Activated T-helper 1 cell treated with Interleukin-2 at 50 U/mL for 16 hours (primary cell): ENCODE measurements at places on chromosomes 11 and 22.

- no peak for DNase-seq
Measured at GRCh38 chr22:43858156-43858895, 4.0 kb downstream of the SULT4A1 start.

DNA sequence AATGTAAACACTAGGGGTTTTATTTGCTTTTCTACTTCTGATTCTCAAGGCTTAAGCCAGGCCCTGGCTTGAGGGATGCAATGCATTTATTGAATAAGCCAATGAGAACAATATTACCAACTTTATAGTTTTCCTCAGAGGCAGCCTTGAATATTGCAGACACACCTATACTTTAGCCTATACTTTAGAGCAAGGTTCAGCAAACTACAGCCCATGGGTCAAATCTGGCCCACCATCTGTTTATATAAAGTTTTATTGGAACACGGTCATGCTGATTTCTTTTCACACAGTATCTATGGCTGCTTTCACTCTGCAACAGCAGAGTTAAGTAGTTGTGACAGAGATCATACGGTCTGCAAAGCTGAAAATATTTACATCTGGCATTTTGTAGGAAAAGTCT lies 50.3 kb upstream of the E2F8 start:
- DNase-seq, result no peak

DNA sequence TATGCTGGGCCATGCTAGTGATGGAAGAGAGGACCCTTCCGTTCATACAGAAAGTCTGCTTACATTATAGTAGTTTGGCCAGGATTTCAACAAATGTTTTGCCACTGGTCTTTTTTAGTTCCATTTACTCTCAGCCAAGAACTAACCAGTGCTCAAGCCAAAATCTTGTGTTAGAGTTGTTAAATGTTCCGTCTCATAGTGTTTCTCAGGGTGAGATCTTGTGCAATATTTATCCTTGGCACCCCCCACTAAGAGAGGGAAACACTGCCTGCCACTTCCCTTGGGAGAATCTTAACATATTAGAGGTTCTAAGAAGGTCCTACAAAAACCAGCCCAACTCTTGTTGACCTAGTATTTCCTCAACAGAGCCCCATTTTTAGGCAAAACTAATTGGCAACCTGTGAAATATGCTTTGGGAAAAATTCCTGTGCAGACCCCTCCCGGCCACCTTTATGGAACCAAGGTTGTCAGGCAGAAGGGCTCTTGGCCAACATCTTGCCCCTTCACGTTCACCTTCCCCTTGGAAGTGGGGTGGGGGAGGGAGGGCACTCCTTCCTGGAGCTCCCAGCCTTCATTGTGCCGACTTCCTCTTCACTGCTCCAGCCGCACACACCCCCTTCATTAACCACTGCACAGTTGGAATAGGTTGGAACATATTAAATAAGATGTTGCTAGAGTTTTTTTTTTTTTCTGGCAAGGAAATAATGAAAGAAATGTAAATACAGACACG lies 173.2 kb upstream of the SORL1-AS1 start:
- no peak for DNase-seq

- no peak for DNase-seq
Measured at GRCh38 chr11:126588630-126589491, 233.4 kb downstream of the ST3GAL4 start.

- no peak for DNase-seq
Measured at GRCh38 chr11:34208266-34209135, 103.1 kb downstream of the NAT10 start.

GRCh38 chr11:93686812-93687211 lies 25.3 kb downstream of the CEP295 start:
- DNase-seq, result no peak

- DNase-seq, result no peak
Measured at GRCh38 chr22:31378123-31378522, 21.3 kb upstream of the DRG1 start.

DNA sequence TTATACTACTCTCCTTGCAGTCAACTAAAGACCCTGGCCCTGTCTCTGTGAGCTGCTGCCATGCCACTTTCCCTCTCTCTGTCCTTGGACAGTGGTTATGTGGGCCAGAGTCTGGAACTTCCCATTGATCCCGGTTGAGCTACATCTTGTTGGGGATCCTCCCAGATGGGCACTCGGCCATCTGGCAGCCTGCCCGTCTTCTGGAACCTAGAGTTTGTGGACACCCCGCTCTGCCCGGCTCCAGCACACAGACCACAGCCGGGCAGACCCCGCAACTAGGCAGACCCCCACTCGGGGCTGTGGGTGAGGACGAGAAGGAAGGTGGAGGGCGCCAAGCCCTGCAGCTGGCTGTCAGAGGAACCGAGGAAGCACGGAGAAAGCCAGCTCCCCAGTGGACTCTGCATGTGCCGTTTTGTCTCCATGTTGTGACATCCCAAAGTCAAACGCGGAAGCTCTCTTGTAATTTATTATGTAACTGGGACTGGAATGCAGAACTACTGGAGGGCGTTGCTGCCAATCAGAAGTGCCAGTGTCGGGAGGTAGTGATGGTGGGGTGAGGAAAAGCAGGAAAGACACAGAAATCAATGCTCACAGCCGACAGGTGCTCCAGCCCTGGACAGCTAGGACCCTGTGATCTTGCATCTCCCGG lies 207.7 kb downstream of the CEP164 start:
- DNase-seq, result no peak

GRCh38 chr11:34468209-34468841 lies 29.6 kb downstream of the CAT start:
- DNase-seq, result no peak

- no peak for DNase-seq
Measured at GRCh38 chr11:61602775-61603569, 22.1 kb upstream of the SYT7 start.

DNA sequence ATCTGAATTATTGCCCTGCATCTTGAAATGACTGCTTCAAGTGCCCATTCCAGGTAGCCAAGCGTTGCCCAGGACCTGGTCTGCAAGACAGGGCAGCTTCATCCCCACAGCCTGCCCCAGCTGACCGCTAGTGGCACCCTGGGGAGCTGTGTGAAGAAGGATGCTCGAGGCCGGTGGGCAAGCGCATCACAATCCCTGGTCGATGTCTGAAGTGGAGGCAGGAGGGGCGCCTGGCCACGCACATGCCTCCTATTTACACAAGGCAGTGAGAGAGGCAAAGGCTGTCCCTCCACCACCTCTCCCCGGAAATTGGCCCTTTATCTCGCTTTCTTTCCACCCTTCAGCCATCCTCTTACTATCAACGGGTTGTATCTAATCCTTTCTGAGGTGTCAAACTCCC lies 28.1 kb upstream of the PHF21A start:
- DNase-seq, result no peak

DNA sequence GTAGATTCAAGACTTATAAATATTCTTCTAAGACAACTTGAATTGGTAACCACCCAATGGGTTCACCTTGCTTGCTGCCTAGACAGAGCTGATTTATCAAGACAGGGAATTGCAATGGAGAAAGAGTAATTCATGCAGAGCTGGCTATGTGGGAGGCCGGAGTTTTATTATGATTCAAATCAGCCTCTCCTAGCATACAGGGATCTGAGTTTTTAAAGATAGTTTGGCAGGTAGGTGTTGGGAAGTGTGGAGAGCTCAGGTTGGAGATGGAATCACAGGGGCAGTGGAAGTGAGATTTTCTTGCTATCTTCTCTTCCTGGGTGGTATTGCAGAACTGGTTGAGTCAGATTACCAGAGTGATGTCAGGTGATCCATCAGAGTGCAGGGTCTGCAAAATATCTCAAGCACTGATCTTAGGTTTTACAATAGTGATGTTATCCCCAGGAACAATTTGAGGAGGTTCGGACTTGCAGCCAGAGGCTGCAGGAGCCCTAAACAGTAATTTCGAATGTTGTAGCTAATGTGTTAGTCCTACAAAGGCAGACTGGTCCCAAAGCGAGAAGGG lies 1448.6 kb upstream of the RAG2 start:
- DNase-seq, result no peak

- DNase-seq, result no peak
Measured at GRCh38 chr11:98871690-98872089, 149.1 kb upstream of the CNTN5 start.

GRCh38 chr11:119637481-119637880 lies 91.5 kb downstream of the NECTIN1 start:
- no peak for DNase-seq

- no peak for DNase-seq
Measured at GRCh38 chr11:5159806-5160205, 5.2 kb upstream of the OR52A1 start.

DNA sequence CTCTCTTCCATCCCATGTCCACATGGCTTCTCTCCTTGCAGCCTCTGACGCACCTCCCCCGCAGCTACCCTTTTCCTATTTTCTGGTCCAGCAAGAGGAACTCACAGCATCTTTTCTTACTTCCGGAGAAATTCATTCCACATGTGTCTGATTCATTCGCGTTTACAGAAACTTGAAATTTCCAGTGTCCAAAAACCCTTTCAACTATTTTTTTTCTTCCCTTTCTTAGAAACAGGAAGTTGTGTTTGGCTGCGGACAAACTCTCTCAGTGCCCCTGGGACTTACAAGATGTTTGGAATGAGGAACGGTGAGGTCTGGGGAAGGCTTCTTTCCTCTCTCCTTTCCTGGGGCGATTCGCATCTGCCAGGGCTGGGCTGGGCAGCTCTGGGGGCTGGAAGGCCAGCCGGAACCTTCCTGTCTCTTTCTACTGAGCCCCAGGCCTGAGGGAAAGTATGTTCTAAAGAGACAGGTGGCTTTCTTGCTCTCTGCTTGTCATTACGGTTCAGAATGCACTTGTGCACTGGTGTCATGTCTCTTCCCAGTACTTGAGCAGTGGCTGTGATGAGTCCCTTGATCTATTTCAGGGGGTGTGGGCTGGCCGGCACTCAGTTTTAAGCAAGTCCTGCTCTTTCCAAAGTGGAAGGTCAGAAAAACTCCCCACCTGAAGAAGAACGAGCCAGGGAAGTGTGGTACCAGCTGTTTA lies 27.5 kb downstream of the ADAMTS8 start:
- DNase-seq, result no peak

DNA sequence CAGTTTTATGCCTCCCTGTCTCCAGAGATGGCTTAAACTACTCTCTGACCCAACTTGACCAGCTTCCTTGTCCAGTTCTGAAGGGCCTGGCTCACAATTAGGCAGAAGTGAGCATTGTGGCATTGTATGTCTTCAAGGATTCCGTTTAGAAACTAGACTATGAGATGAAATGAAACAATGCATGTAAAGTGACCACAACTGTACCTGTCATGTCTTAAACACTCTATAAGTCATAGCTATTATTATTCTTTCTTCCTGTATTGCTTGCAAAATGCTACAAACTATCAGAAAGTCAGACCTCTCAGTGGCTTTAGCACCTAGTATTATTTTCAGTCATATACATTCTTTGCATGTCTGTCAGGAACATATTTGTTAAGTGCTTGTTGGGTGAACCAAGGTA lies 127.9 kb upstream of the MTMR2 start:
- no peak for DNase-seq

DNA sequence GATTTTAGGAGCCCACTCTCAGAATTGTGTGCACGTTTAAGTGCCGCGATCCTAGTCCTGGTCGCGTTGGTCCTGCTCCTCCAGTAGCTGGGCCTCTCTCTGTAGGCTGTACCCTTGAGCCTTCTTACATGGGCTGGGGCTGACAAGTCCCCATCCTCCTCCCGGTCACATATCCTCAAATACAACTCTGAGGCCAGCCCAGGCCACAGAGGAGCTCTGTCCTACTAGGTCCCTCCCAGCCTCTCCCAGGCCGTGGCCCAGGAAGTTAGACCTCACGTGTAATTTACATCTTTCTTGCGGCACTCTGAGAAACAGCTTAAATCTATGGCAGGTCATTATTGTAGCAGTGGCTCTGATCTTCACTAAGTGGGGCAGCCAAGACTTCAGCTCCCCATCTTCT lies 207.2 kb upstream of the TBCEL start:
- DNase-seq, result no peak

GRCh38 chr11:30344085-30344484 lies 21.2 kb downstream of the ARL14EP start:
- DNase-seq, result no peak

- DNase-seq, result no peak
Measured at GRCh38 chr11:130689222-130689908, 226.9 kb downstream of the SNX19 start.

- DNase-seq, result no peak
Measured at GRCh38 chr22:50115693-50116092, 25.9 kb downstream of the MOV10L1 start.

GRCh38 chr22:35510481-35510934 lies 30.1 kb upstream of the RASD2 start:
- no peak for DNase-seq

- no peak for DNase-seq
Measured at GRCh38 chr11:57458410-57459163, 1.7 kb upstream of the RTN4RL2 start.

DNA sequence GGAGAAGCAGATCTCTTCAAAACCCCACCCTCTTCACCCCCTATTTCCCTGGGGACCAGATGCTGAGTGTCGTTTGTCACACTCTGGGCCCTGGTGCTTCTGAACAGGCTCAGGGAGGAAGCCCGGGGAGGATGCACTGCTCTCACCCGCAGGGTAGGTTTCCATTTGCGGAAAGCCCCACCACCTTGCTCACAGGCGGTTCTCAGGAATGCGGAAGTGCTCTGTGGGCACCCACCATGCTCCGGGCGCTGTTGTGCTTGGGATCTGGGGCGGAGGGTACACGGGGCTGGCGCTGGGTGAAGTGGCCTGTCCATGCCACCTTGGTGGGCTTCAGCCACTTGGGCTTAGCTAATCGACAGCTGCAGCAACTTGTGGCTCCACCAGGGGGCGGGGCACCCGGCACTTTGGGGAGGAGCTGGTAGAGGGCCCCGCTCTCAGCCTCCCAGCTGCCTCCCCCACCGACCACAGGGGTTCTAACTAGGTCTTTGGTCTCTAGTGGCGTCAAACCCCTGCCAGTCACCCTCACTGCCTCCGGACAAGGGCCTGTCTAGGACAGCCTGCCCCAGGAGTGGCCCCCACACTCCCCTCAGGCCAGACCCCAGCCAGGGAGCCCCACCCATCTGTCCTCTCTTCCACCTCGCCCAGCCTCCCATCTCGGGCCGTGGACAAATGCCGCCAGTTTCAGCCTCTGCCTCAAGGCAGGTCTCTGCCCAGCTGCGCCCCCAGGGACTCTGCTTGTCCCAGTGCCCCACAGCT lies 7.4 kb downstream of the NDUFV1 start:
- DNase-seq, result peak; percentile 71
